ENCODE measurements at places on chromosomes 3 and 15. TPM values are rescaled to one million over a fixed set of nuclear protein-coding genes. Genes with fewer than 3 reads are reported as not detected.

Gene ZNF501
- total RNA-seq: 2.4 TPM

Gene CYP1A2
- total RNA-seq: not detected

Gene PLSCR4
- total RNA-seq: 2.9 TPM

Gene CCDC9B
- total RNA-seq: 13.4 TPM

Gene ARGFX
- total RNA-seq: not detected
